ENCODE measurements at places on chromosomes 5 and 9. TPM values are rescaled to one million over a fixed set of nuclear protein-coding genes. Genes with fewer than 3 reads are reported as not detected.

LCN15 gene
- total RNA-seq, result not detected

ZNF883 gene
- 4.7 TPM for total RNA-seq

GPR21 gene
- 3.5 TPM for total RNA-seq

SRA1 gene
- total RNA-seq, result 40.1 TPM

LRRC26 gene
- total RNA-seq, result not detected

SLC34A1 gene
- 0.39 TPM for total RNA-seq

GFRA3 gene
- not detected for total RNA-seq

SH3GL2 gene
- not detected for total RNA-seq

ERAP2 gene
- 7.1 TPM for total RNA-seq

FBN2 gene
- total RNA-seq, result 194 TPM

SPATA31E1 gene
- total RNA-seq, result not detected

TIMD4 gene
- total RNA-seq, result not detected

SPATA31C1 gene
- not detected for total RNA-seq

HEMGN gene
- total RNA-seq, result not detected

DBH gene
- not detected for total RNA-seq

TMEM174 gene
- total RNA-seq, result not detected

All from placental epithelial cell (primary cell).